ENCODE measurements at places on chromosomes 6 and 20. TPM values are rescaled to one million over a fixed set of nuclear protein-coding genes. Genes with fewer than 3 reads are reported as not detected.

The C20orf141 gene
- not detected for total RNA-seq

The MCM8 gene
- 6.9 TPM for total RNA-seq

The TTBK1 gene
- 0.27 TPM for total RNA-seq

The ACTL10 gene
- total RNA-seq, result 0.22 TPM

The ASCC3 gene
- 16.7 TPM for total RNA-seq

The HDDC2 gene
- total RNA-seq, result 87.9 TPM

The KHDC1L gene
- not detected for total RNA-seq

The NSFL1C gene
- total RNA-seq, result 56.6 TPM

The GNAS-AS1 gene
- total RNA-seq, result 0.25 TPM

The AIF1 gene
- 15.2 TPM for total RNA-seq

The NKX2-2 gene
- total RNA-seq, result not detected

The FAM83B gene
- total RNA-seq, result 0.63 TPM

The ATP6V1G2 gene
- total RNA-seq, result 1.6 TPM

- peak; percentile 22 for DNase-seq
These were observed at the start of gene PACSIN1 for GRCh38 chr6:34465531-34466241. Gene PACSIN1 (plus strand): TSS chr6:34466076. CDS start chr6:34526306, 60,230 bp downstream.

DNA sequence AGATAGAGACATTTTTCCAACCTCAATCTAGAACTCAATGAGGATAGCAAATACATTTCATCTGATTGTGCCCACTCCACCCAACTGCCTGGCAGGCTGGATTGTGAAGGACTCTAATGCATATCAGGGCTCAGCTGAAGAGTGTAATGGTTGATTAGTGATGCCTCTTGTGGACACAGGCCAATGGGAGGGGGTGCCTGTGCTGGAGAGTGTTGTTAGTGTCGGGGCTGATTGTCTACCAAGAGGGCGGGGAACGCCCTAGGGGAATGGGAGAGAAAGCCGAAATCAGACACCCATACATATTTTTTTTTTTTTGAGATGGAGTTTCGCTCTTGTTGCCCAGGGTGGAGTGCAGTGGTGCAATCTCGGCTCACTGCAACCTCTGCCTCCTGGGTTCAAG is 103.7 kb upstream of the SALL4 start:
- no peak for DNase-seq

- DNase-seq, result no peak
These were observed 132.8 kb upstream of the ZNF184 start for GRCh38 chr6:27605401-27606342.

- DNase-seq, result no peak
These were observed 94.5 kb downstream of the GRM4 start for GRCh38 chr6:34051331-34051919.

- DNase-seq, result no peak
These were observed 4.6 kb downstream of the NELFCD start for GRCh38 chr20:58985656-58986055.

GRCh38 chr6:111011360-111012142 is 29.7 kb downstream of the RPF2 start:
- DNase-seq, result no peak

GRCh38 chr6:99603421-99604165 is 3.0 kb upstream of the PRDM13 start:
- DNase-seq, result no peak

DNA sequence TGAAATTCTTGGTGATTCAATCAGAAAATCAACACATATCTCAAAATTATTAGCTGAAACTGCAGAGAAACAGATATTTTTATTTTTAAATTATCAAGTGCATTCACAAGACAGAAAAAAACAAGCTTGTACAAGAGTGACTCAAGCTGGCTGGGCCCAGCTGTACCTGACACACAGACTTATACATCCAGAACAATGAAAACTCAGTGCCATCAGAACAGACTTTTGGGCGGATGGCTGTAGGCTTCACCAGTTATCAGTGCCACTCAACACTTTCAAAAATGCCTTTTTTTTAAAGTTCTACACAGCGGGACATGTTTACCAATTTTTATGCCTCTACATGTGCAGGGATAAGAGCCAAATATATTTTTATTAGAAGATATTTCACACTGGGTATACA is 102.8 kb downstream of the MYB start:
- no peak for DNase-seq

- peak; percentile 99 for DNase-seq
These were observed 8.7 kb upstream of the AP5S1 start for GRCh38 chr20:3811467-3812258.

DNA sequence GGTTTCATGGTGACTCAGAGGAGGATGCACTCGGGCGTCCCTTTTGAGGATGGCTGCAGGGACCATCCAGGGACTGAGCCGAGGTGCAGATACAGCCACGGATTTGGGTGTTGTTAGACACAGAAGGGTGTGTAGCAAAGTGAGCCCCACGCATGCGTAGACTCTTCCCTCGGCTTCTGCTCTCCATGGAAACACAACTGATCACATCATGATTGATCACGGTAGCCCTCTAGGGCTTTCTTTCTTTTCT is 606 bp upstream of the ULBP1 start:
- DNase-seq, result no peak

DNA sequence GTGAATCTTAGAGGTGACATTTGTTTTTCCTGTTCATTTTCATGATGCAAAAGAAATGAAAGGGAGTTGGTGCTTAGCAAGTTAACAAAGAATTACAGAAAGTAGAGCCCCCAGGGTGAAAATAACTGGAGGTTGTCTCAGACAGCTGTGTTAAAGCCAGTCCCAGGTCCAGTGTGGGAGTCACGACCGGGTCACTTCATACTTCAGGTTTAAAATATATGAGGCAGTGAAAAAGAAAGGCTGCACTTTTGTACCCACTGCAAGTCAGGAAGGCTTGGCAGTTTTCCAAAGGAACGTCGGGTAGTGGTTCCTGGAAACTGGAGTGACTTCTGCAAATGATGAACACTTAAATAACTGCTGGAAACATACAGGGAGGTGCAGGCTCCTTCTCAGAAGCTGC is 91.5 kb upstream of the THBS2 start:
- no peak for DNase-seq

DNA sequence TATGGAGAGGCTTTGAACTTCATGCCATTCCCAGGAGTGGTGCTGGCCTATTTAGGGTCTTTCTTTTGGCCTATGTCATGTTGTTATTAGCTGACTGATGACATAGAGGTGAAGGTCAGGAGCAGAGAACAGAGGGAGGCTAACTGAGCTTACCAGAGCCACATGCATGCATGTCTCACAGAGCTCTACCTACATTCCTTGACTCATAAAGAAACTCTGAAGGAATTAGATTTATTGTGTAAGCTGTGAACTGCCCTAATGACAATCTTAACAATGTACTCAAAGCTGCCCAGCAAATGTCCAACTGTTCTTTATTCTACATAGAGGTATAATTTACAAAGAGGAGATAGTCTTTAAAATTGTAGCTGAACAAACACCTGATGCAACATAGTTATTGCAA is 192.7 kb upstream of the CNR1 start:
- no peak for DNase-seq

DNA sequence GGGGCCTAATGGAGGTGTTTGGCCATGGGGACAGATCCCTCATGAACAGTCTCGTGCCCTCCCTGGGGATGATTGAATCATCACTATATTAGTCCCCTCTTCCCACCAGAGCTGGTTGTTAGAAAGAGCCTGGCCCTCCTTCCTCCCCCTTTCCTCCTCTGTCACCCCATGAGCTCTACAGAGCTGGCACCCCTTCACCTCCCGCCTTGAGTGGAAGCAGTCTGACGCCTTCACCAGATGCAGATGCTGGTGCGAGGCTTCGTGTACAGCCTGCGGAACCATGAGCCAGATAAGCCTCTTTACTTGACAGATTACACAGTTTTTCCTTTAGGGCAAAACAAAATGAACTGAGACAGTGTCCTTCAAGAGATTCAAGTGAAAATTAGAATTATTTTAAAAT is 74.4 kb upstream of the RIPOR2 start:
- no peak for DNase-seq

GRCh38 chr6:51535327-51535726 is 552.1 kb downstream of the PKHD1 start:
- no peak for DNase-seq

DNA sequence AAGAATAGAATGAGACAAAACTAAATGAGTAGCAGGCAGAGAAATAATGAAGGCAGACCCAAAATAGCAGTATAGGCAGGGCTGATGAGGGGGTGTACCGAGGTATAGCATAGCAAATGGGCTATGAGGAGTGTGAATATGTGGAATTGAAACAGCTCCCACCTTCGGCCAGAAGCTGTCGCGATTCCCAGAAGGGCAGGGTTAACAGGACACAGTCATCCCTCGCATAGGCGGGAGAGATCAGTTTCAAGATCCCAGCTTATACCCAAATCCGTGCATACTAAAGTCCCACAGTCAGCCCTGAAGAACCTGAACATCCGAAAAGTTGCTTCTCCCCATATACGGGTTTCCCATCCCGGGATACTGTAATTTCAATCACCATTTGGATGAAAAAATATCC is 82.7 kb downstream of the PTPRK start:
- DNase-seq, result no peak

DNA sequence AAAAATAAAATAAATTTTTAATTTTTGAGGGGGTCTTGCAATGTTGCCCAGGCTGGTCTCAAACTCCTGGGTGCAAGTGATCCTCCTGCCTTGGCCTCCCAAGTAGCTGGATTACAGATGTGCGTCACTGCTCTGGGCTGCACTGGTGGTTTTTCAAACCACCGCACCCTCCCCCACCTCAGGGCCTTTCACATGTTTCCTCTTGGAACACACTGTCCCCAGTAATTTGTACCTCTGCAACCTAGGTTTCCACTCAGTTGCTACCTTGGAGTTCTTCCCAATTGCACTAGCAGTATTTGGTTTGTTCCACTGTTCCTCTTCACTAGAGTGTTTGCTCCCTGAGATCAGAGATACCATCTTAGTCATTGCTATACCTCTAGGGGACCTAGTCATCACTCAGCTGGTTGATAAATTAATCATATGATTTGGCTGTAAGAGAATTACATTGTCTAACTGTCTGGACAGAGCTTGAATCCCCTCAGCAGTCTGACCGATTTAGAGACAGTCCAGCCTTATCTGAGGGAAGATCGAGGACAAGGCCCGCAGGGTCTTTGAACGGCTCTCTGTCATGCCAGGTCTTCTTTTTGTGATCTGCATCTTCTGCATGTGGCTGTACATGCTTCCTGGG is 32.0 kb downstream of the CEP43 start:
- no peak for DNase-seq

GRCh38 chr20:62938105-62938888 is at the start of gene GID8:
Gene GID8 (plus strand): TSS chr20:62938147. CDS start chr20:62941503, 3,356 bp downstream.
- peak; percentile 56 for DNase-seq

DNA sequence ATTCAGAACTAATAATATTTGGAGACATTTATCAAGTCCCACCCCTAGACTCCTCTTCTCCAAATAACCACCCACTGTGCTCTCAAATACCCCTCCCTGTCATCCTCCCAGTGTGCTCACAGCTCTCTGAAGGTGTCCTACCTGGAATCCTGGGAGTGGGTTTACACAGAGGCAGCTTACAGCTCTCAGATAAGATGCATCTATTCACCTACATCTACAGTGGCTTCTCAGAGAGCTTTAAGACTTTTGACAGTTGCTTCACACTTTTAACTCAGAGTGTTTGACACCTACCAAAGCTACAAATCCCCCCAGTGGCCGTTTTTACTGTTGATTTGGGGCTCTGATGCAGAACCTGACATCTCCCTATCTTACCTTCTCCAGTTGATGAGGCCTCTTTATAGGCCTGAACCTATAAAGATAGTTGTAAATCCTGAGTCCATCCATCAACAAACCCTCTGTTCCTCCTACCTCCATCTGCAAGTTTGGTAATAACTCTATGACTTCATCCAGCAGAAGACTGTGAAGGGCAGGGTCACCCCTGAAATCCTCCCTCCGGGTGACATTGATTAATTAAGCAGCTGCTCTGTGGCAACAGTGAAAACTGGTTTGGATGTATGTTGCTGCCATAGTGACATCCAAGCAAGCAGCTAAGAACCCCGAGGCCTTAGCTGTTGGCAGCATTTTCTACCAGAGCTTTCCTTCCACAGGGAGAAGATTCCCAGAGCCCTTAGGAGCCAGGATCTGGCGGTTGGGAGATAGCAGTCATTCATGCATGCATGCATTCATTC is 226.1 kb upstream of the RREB1 start:
- no peak for DNase-seq

GRCh38 chr20:37711001-37711400 is 17.2 kb downstream of the CTNNBL1 start:
- no peak for DNase-seq

Data from left ventricle myocardium inferior (tissue), 1 donor.